ENCODE measurements at places on chromosomes 2 and 18. TPM values are rescaled to one million over a fixed set of nuclear protein-coding genes. Genes with fewer than 3 reads are reported as not detected.

Gene HRH4
- total RNA-seq, result 1.1 TPM

Gene PARD3B
- total RNA-seq, result 1.3 TPM

Gene CNTNAP5
- not detected for total RNA-seq

Gene FBXO41
- total RNA-seq, result 11.4 TPM

Gene OXER1
- total RNA-seq, result not detected

Gene NEURL3
- 0.22 TPM for total RNA-seq

Gene MYOM1
- 4.2 TPM for total RNA-seq

Gene HOXD4
- total RNA-seq, result not detected

Gene TACR1
- total RNA-seq, result not detected

Gene TMEM163
- total RNA-seq, result not detected

Gene IL1B
- total RNA-seq, result 1.3 TPM

Gene TNFAIP6
- total RNA-seq, result not detected

Gene ZAP70
- 419 TPM for total RNA-seq

DNA sequence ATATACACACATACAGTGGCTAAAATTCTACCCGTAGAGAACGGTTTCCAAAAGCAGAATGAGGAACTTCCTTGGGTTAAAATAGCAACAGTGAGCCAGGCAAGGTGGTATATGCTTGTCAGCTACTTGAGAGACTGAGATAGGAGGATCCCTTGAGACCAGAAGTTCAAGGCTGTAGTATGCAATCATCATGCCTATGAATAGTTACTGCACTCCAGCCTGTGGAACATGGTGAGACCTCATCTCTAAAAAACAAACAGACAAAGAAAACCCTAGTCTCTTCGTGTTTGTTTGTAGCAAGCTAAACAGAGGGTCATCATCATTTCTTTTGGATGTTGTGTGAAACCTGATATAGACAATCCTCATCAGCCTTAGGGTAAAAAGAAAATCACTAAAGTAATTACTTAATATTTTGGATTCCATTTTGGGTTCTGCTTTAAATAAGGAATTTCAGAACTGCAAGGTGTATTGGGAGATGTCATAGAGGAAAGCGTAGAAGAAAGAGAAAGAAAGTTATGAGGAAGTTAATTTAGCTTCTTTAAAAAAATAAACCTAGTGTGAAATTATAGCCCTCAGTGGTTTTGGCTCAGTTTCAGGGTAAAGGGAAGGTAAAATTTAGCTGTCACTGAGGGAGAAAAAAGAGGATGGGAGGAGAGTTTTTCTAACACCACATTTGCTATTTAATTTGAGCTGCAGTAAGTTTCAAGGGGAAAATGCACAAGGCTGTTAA lies 46.5 kb downstream of the PLEK start:
- DNase-seq, result no peak

DNA sequence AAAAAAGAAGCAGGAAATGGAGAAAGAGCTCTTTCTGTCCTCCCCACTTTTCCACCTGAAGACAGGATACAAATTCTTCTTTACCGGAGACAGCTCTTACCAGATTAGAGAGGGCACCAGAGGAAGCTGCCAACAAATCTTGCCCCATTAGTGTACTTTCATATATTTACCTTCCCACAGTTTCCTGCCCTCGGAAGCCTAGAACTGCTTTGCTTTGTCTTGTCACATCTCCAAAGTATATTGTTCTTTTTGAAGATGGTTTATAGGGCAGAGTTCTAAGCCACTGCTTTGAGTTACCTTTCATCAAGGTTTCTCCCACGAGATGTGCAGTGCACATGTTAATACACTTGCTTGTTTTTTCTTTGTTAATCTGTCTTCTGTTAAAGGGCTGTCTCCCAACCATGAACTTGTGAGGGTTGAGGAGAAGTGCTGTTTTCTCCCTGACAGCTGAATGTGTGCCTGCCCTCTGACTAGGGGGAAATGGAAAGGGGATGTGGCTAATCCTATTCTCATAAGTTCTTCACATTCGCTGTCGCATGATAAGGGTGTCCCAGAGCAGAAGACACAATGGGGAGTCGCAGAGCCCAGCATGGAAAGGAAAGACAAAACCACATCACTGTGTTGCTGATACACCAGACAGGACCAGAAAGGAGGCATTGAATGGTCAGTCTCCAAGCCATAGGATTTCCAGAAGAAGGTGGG lies 24.2 kb downstream of the CENPA start:
- DNase-seq, result peak; percentile 16

- no peak for DNase-seq
These were observed 72.4 kb downstream of the CERS6 start for GRCh38 chr2:168528469-168528868.

DNA sequence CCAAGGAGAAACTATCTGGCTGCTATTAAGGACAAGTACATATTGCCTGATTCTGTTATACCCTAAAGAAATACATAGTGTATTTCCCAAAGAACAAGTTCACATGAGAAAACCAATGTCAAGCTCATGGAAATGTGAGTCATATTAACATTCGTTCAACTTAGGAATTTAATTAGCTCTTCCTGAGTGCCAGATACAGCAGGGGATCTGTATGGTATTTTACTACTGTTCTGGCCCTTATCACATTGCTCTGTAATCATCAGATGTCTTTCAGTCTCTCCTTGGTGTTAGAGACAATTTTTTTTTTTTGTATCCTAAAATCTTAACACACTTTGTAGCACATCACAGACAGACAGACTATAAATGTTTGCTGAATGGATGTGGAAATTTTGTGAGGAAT lies 395.0 kb upstream of the CRIM1 start:
- DNase-seq, result no peak

DNA sequence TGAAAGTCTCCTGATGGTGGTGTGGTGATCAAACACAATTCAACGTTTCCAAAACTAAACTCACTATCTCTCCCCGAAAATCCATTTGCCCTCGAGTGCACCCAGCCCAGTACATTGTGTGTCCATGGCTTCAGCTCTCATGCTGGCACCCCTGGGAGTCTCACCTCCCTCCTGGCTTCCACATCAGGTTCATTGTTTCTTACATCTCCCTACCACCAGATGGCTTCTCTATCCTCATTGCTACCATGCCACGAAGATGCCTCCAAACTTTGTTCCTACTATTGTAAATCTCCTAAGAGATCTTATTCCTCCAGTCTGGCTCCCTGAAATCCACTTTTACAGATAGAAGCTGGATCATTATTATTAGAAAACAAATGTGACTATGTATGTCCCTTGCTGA lies 197.0 kb downstream of the MYT1L start:
- no peak for DNase-seq

DNA sequence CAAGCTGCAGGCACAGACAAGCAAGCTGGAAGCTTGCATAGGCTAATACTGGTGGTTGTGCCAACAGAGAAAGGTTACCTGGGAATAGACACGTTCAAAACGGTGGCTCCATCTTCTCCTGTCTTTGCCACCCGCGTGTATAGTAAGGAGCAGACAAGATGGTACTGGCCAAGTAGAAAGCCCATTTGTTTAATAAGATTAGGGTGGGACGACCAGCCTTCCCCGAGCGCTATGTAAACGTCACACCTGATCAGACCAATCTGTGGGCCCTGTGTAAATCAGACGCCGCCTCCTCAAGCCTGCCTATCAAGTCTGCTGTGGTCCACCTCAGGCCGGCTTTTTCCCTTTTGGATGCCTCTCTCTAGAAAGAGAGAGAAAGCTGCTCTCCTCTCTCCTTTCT lies 189.2 kb downstream of the LAMA1 start:
- DNase-seq, result no peak

GRCh38 chr2:101644842-101645383 lies 52.6 kb upstream of the MAP4K4 start:
- no peak for DNase-seq

GRCh38 chr18:5630057-5630899 lies 86.5 kb upstream of the EPB41L3 start:
- no peak for DNase-seq

GRCh38 chr2:48770181-48770580 lies 14.7 kb upstream of the LHCGR start:
- DNase-seq, result no peak

- DNase-seq, result no peak
These were observed 38.7 kb downstream of the OSR1 start for GRCh38 chr2:19319698-19320097.

- no peak for DNase-seq
These were observed 423.9 kb upstream of the MAP2 start for GRCh38 chr2:208999911-209000310.

DNA sequence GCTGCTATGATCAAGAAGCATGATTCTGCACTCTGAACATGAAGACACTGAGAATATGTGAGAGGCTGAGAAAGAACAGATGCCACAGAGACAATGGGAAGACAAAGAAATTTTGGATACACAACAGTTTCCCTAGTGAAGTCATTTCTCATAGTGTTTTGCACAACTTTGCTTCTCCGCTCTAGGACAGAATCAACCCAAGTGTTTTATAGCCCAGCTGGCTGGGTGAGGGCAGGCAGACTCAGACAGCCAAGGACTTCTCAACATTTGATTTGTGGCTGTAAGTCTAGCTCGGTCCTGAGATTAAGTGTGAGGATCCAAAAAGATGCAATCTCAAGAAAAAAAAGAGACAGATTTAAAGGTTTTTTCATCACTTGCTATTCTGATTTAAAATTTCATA lies 536.5 kb upstream of the CRIM1 start:
- DNase-seq, result no peak

- no peak for DNase-seq
These were observed 204.6 kb downstream of the SH3RF3 start for GRCh38 chr2:109333414-109334210.

GRCh38 chr18:35049111-35050027 lies 8.2 kb downstream of the MAPRE2 start:
- no peak for DNase-seq

DNA sequence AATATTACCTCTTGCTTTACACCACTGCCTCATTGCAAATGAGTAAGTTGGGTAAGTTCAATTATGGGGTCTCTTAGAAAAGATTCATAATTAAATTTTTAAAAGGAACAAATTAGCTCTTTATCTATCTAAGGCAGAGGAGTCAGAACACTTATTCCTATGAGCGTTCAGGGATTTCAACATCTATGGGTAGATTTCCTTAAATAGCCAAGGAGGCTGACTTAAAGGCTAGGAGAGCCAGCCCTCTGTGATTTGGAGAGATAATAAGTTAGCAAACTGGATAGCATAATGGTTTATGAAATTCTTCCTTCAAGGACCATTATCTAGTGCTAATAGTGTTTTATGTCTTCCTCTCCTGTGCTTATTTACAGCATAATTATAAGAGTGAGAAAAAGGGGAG lies 387.7 kb downstream of the STK39 start:
- no peak for DNase-seq

DNA sequence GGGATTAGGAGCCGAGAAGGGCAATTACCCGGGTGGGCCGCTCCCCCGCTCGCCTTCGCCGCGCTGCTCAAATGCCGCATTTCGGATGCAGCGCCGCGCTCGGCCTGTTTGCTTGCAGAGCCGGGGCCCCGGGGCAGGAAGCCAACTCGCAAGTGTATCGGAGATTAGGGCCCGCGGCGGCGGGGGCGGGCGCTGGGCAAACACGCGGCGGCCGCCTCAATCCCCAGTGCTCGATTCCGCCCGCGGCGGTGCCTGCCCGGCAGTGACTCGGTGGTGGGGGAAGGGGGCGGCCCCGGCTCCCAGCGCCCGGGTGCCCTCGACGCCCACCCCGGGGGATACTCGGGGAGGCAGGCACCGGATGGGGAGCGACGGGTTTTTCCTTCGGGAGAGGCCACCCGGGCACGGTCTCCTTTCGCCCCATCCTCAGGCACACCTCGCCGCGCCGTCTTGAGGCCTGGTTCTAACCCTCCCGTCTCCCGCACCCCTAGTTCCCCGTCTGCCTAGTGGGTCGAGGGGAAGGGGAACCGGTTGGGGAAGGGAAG lies 26.6 kb upstream of the NOTO start:
- DNase-seq, result peak; percentile 64

DNA sequence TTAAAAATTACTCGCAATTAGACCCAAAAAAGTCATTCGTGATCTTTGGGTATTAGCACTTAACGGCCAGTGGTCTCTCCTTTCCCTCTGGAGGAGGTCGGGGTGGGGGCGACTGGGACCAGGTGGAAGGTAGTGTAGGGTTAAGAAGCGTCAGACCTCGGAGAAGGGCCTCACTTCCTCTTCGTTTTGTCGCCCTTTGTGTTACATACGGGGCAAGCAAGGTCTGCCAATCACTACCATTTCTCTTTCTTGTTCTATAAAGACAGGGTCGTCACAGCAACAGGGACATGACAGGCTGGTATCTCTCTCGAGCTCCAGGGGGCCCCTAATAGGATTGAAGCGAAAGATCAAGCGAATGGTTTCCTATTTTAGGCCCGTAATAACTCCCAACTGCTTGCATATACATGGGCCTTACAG lies 136.6 kb downstream of the INSIG2 start:
- no peak for DNase-seq

GRCh38 chr2:55966401-55967118 lies 43.0 kb upstream of the EFEMP1 start:
- no peak for DNase-seq

- DNase-seq, result no peak
These were observed 1802.7 kb downstream of the SUCLG1 start for GRCh38 chr2:82656420-82656819.

DNA sequence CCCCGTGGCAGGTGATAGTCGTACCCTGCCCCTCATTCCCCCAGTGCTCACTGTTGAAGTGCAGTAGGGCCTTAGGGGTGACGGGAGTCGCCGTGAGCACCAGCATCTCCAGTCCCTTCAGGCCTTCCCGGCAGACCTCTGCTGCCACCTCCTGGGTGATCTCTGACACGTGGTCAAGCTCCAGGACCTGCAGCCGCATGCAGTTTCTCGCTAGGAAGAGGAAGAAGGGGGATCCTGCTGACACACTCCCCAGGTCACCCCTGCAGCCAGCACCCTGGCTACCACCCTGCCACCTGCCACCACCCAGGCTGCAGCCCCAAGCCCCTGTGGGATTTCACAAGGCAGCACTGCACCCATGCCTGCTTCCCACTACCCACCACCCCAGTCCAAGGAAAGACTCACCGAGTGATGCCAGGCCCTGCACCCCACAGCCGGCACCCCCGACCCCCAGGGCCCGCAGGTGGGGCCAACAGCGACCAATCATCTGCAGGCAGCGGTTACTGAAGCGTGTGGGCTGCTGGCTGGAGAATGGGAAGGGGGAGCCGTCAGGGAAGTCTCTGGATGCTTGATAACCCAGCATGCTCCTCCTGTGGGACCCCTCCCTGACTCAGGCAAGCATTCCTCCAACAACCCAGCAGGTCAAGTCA lies 23.8 kb downstream of the FBXO41 start:
- DNase-seq, result no peak

- DNase-seq, result no peak
These were observed 303.9 kb downstream of the ETAA1 start for GRCh38 chr2:67701011-67701410.

GRCh38 chr2:10169053-10169578 lies 46.6 kb downstream of the RRM2 start:
- DNase-seq, result no peak

- DNase-seq, result no peak
These were observed 148.9 kb downstream of the RNF152 start for GRCh38 chr18:61743775-61744531.

- DNase-seq, result no peak
These were observed 201.9 kb upstream of the NT5C1B start for GRCh38 chr2:18791172-18791797.

GRCh38 chr2:187876554-187876953 lies 322.3 kb upstream of the TFPI start:
- DNase-seq, result no peak
